ENCODE measurements at places on chromosomes 6 and 20.

- DNase-seq, result no peak
Observed at GRCh38 chr6:122845916-122846612, 57.0 kb downstream of the SMPDL3A start.

DNA sequence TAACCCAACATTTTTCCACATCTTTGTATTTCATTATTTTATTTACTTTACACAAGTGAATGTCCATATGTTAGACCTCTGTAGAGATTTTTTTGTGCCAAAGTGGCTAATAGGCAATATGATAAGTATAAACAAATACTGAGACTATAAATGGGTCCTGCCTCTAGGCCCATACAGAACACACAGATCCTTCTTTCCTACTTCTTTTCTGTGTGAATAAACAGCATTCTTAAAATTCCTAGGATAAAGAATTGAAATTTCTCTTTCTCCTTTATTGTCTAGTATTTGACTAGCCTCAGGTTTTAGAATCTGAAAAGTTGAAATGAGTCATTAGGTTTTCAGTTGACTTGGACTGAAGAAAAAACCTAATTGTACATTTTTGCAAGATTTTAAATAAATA is 46.3 kb upstream of the HS3ST5 start:
- no peak for DNase-seq

- peak; percentile 75 for DNase-seq
Observed at GRCh38 chr6:22471132-22471690, 98.2 kb upstream of the HDGFL1 start.

GRCh38 chr20:63125838-63126601 is 89.9 kb downstream of the YTHDF1 start:
- no peak for DNase-seq

DNA sequence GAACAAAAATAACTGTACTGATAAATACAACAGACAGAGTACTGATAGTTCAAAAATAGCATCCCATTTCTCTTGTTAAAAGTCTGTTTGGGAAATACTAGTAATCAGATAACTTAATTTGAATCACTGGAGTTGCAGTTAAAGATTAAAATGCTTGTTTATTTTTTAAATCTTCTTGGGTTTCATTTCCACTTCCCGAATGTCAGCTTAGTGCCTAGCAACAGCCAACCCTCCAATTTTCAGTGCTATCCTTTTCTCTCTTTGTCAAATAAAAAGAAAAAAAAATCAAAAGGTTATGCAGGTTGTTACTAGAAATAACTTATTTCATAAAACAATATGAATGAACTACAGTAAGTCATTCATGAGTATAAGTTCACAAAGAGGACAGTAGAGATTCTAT is 257.7 kb upstream of the STXBP5 start:
- DNase-seq, result no peak

DNA sequence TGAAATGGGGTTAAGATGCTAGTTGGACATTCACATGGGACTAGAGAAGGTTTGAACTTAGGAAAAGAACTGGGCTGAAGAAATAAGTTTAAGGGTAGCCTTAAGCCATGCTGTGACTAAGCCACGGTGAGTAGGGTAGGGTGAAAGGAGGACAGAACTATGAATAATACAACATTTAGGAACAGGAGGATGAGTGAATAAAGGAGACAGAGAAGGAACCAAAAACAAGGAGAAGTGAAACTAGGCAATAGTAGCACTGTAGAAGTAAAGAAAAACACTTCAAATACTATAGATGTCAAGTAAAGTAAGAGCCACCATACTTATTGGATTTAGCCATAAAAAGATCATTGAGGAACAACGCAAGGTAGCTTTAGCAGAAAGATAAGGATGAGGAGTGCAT is 111.2 kb downstream of the KCNQ5 start:
- DNase-seq, result no peak

GRCh38 chr6:44785130-44785529 is 397.6 kb downstream of the CDC5L start:
- DNase-seq, result no peak

DNA sequence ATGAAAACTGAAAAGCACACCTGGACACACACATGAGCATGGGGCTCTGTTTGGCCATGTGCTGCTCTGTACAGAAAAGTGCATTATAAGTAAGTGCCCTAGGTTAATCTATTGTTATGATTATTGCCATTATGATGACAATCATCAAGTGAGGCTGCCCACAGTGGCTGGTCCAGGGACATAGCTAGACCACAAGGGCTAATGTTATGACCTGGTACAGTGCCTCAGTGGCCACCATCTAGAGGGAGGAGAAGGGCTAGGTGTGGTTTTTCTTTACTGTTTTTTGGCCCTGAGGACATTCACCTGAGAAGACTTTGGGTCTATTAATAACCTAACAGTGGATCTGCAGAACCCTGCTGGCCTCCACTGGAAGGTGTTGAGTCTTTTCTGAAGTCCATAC is 86.1 kb downstream of the GJA10 start:
- no peak for DNase-seq

DNA sequence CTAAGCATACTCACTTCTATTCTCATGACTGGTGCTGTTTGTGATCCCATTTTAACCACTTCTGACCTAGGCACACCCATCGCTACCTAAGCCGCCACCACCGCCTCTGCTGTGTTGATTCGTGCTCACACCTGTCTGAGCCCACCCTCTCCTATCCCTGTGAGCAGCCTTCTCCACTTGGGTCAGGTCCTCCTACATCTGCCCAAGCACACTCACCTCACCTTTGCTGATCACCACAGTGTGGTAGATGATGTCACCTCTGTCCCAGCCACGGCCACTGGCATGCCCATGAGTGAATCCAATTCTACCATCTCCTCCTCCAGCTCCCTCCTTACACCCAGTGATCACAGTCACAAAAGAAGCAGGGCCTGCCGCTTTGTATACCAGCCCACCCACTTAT is 20.8 kb downstream of the MUC22 start:
- no peak for DNase-seq

- no peak for DNase-seq
Observed at GRCh38 chr6:114430534-114431124, 87.8 kb upstream of the HS3ST5 start.

DNA sequence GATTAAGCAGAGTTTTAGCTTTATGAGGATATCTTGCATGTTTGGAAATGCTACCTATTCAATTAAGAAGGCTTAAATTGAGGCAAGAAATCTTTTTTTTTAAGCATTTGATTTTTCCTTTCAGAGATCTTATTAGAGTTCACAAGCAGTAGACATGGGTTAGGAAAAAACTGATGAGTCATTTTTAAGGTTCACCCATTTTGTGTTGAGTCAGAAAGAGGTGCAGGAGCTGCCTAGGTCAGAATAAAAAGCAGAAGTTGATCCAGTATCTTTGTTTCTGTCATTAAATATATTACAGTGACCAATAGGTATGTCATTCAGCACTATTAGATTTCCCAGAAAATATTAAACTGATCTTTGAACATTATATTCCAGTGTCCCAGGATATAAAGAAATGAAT is 306.8 kb downstream of the LMBRD1 start:
- no peak for DNase-seq

- no peak for DNase-seq
Observed at GRCh38 chr6:31768363-31769257, 6.2 kb downstream of the SAPCD1 start.

GRCh38 chr6:75084018-75084417 is 121.8 kb downstream of the COL12A1 start:
- no peak for DNase-seq

GRCh38 chr20:37457921-37458320 is 63.1 kb upstream of the NNAT start:
- DNase-seq, result no peak

- DNase-seq, result no peak
Observed at GRCh38 chr20:36405255-36405654, 99.1 kb downstream of the DLGAP4 start.

DNA sequence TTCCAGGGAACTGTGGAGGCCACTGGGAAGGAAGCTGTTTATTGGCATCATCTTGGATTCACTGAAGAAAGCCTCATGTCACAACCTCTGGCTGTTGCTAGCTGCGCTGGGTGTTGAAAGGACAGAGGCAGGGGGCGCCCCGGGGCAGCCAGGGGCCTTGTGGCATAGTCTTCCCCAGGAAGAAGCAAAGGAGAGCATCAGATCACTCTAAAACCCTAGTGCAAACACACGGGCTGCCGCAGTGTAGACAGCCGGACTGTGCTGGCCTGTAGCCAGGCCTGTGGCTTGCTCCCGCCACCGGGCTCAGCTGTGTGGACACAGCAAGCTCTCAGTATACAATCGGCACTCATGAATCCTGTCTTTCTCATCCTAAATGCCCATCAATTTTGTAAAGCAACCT is 23.8 kb upstream of the SMOC2 start:
- peak; percentile 75 for DNase-seq

- no peak for DNase-seq
Observed at GRCh38 chr6:25883536-25883935, 9.5 kb upstream of the SLC17A3 start.

- no peak for DNase-seq
Observed at GRCh38 chr20:35582131-35582530, 33.5 kb upstream of the SPAG4 start.

GRCh38 chr20:50930976-50931305 is 296 bp downstream of the ADNP start:
- DNase-seq, result no peak

DNA sequence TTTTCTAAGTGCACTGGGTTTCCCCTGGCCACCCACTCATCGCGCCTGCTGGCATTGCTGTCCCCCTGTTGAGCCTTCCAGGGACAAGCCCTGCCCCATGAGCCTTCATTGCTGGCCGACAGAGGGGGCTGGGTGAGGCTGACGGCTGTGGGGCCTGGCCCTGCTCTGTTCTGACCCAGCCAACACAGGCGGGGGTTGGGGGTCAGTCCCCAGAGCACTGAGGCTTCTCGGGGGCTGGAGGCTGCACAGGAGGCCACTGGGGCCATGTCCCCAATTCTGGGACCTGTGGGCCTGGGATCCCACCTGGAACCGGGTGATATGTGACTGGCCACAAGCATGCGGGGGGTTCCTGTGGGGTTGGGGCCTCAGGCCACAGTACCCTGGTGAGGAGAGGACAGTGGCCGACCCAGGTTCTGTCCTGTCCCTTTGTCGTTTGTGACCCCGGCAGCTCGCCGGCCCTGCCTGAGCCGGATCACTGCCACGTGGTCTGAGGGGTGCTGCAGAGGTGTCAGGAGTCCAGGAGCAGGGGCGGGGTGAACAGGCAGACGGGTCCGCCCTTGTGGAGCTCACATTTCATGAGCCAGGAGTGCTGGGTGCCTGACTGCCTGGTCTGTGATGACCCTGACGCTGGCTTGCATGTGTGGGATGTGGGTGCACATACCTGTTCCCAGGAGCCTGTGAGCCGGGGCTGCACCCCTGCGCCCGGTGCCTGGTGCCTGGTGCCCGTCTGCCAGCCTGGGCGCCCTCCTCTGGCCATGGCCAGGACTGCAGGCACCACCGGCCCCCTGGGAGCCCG is 2.1 kb upstream of the COL20A1 start:
- no peak for DNase-seq

- no peak for DNase-seq
Observed at GRCh38 chr6:112511441-112511840, 164.3 kb downstream of the RFPL4B start.

DNA sequence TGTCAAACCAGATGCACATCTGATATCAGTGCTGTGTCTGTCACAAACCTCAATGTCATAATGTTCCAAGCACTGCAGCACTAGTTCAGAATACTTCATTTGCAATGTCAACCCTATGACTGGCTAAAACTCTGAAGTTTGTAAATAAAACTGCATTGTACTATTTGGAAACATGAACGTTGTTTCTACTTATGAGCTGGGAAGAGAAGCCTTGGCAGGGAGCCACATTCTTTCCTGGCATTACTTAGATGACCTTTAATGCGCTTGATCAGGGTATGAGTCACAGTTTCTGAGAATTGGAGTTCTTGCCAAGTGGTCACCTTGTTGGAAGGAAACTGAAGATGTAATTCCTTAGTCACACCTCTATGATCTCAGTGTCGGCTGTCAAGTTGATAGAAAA is 664.8 kb upstream of the MMS22L start:
- DNase-seq, result peak; percentile 57

GRCh38 chr6:121439926-121440325 is 4.5 kb downstream of the GJA1 start:
- no peak for DNase-seq

GRCh38 chr20:31822421-31823330 is 3.5 kb downstream of the MYLK2 start:
- DNase-seq, result peak; percentile 79
